ENCODE measurements at places on chromosomes 6 and 20.

DNA sequence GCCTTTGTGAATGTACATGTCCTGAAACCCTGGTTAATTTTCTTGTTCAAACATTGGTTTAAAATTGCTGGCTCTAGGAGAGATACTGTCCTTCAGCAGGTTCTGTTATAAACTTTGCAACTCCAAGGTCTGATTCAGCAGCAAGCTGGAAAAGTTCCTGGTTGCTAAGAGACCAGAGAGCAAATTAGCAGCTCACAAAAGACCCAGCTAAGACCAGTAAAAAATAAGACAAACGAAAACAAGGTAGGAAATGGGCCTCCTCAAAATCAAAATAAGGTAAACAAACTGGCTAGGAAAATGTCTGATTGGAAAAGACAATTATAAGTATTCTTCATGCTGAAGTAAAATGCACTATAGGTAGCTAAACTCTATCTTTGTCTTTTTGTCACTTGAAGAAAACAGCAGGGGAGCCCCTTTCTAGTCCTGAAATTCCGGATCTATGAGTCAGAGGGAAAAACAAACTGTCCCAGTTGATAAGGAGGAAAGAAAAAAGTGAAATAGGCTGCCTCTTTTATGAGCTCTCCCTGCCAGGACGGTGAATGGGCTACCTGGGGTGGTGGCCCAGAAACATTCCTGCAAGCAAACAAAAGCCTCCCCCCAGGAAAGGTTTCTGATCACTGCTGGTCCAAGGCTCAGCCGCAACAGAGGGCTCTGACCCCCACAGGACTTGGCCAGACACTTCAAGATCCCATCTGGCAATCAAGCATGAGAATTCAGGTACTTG is 41.6 kb downstream of the UNC5CL start:
- peak; percentile 76 for DNase-seq

DNA sequence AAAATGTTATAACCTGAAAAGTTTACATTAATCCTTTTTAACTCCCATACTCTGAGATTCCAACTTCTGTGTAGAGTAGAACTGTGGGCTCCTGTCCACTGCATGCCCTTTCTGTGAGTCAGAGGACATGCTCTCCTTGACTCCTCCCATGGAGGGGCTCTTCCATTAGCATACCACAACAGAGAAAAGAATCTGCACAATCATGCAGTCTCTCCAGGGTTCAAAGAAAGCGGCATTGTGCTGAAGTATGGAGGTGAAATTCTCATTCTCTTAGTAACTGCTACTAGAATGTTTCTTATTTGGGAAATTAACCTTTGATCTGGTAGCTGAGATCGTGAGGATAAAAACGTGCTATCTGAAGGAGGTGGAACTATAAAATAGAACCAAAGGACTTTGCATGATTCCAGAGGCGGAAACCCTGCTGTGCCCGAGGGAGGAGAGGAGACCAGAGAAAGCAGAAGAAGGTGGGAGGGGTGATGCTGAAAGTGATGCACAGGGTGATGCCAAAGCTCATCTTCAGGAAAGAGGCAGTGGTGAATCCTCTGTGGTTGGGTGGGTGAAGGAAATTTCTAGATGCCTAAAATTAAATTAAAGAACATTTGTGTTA is 202.2 kb upstream of the PCSK2 start:
- peak; percentile 85 for DNase-seq

DNA sequence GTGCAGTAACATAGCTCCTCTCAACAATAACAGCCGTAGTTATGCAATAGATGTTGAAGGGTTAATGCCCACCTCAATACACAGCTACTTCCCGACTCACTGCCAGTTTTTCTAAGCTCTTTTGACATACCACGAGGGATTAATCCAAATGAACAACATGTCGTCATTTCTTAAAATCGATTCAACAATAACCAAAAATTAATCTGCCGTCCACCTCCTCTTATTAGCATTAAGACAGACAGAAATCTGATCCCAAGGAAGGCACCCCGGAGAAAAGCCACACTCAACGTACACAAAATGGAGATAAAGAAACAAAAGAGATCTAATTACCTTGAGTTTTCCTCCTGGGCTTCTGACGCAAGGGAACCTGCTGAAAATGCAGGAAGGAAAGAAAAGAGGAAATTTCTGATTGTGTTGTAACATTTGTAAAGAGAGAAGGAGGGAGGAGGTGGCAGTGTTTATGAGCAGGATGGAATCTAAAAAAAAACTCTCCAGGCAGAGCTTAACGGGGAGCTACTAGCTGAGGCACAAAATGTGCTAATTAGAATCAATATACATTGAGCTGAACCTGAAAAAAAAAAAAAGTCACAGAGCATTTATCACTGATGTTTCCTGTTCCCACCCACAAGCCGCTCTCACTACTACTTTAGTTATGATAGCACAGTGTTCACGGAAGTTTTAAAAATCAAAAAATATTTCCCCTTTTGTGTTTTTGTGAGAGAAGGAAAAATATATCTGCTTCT is 109.3 kb downstream of the IPCEF1 start:
- no peak for DNase-seq

DNA sequence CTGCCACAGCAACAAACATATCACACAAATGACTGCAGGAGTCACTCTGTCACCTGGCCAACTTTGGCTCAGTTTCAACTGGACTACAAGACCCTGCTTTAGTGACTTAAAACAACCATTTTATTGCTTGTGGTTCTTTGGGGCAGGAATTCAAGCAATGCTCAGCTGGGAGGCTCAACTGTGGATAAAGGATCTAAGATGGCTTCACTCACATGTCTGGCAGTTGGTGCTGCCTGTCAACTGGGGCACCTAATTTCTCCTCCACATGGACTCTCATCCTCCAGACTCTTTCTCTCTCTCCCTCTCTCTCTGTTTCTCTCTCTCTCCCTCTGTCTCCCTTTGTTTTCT is 2.8 kb upstream of the EPB41L2 start:
- DNase-seq: no peak

GRCh38 chr6:54192993-54193392 is 81.8 kb downstream of the MLIP start:
- no peak for DNase-seq

All from urothelium cell line (cell line).